ENCODE measurements at places on chromosomes 1 and 21. TPM values are rescaled to one million over a fixed set of nuclear protein-coding genes. Genes with fewer than 3 reads are reported as not detected.

DNA sequence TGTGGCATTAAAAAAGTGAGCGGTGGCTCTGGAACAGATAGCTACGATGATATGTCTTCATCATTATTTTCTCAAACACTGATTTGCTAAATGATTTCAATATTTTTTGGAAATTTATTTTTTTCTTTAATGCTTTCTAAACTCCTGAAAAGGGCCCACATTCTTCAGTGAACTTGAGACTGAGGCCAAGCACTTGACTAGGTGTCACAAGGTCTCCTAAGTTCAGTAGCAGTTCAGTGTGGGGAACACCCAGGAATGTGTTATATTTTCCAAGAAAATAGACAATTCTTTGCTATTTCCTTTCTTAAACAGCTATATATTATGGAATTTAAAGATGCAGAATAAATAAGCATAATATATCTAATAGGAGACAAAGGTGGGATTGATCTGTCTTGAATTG is 850.9 kb downstream of the USP25 start:
- no peak for DNase-seq

- no peak for DNase-seq
These were observed 1.1 kb upstream of the FABP3 start for GRCh38 chr1:31373897-31374486.

GRCh38 chr21:14880922-14881321 is 183.9 kb downstream of the NRIP1 start:
- no peak for DNase-seq

GRCh38 chr1:61132176-61132638 is 49.8 kb downstream of the NFIA start:
- no peak for DNase-seq

GRCh38 chr1:87053446-87053845 is 139.0 kb downstream of the HS2ST1 start:
- no peak for DNase-seq

GRCh38 chr1:230243146-230243545 is 176.1 kb downstream of the GALNT2 start:
- DNase-seq = no peak

GRCh38 chr1:87842156-87842555 is 513.5 kb downstream of the LMO4 start:
- DNase-seq = no peak

DNA sequence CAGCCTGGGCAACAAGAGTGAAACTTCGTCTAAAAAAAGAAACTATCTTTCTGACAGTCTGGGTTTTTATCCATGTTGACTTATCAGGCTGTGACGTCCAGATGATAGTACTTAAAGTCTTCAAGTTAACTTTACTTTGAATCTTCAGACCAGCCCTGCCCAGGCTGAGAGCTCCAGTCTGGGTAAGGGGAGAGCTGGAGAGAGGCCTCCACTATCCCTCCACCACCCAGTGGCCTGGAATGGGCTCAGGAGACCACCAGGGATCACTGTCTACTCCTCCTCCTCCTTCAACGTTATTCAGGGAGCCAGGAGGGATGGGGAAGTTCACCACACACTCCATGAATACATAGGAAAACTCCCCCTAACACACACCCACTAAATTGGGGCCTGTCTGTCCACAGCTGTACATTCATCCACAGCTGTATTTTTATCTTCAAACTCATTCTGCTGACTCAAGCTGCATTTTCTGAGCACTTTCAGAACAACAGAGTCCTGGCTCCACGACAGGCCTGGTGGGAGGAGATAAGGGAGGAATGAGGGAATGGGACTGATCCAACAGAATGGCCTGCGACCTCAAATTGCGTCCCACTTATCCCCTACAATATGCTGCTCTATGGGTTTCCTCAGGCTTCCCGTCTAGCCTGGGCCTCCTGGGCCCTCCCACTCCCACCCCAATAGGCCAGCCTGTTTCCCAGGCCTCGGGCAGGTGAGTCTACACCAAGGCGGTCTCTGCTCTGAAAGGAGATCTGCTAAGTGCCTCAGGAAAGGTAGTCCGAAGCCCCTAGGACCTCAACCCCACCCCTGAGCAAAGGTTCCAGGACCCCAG is 1.8 kb downstream of the SLC45A3 start:
- DNase-seq = no peak

DNA sequence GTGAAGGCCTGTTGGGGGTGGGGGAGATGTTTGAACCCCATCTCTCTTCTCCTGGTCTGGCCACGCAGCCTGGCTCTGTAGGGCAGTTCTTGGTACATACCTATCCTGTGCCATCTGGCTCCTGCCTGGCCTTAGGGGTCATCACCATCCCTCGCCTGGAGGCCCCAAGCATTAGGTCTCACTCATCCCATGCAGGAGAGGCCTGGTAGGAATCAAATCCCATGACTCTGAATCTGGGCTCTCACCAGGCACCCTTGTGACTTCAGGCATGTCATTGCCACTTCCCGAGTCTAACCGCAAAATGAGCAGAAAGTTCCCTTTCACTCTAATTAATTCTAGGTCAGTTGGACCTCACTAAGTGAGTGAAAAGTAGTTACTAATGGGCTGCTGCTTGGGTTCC is 37.2 kb downstream of the ETNK2 start:
- no peak for DNase-seq

- no peak for DNase-seq
These were observed 13.1 kb downstream of the ZP4 start for GRCh38 chr1:237877631-237878030.

DNA sequence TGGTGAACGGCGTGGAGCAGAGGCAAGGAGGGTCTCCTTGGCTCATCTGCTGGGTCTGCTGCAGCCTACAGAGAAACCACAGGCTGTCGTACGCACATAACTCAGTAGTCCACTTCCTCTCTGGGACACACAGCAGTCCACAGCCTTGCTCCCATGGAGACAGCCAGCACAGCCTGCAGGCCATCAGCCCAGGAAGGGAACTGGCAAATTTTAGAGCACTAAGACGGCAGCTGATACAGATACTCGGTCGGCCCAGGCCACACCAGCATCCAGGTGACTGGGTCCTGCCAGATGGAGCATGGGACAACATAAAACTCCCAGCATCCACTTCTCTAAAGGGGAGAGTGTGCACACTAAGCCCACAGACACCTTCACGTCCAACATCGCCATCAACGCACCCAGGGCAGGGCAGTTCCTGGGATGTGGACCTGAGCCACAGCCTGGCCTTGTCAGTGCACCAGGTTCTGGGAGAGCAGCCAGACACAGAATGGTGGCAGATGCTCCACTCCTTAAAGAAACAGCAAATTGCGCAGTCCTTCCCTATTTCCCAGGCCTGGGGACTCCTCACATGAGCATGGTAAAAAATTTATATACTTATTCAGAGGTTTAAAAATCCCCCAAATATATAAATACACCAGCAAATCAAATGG is 247.1 kb upstream of the RAB4A start:
- no peak for DNase-seq

DNA sequence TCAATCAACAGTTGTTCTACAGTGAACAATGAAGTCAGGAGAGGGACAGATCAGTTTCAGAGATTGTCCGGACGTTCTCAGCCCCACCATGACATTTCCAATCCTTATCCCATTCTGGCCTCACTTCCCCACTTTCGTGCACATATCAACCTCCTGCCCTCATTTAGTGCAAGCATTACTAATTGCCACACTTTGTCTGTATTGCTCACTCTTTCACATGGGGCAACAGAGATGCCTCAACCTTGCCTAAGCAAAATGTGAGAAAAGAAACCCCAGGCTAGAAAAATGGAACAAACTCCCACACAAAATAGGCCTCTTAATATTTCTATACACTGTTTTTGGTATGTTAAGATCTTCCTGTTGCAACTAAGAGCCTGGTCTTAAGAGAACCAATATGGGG is 8.9 kb upstream of the RGS1 start:
- no peak for DNase-seq

- DNase-seq = no peak
These were observed 162.0 kb downstream of the RUNX1 start for GRCh38 chr21:34887105-34887442.

DNA sequence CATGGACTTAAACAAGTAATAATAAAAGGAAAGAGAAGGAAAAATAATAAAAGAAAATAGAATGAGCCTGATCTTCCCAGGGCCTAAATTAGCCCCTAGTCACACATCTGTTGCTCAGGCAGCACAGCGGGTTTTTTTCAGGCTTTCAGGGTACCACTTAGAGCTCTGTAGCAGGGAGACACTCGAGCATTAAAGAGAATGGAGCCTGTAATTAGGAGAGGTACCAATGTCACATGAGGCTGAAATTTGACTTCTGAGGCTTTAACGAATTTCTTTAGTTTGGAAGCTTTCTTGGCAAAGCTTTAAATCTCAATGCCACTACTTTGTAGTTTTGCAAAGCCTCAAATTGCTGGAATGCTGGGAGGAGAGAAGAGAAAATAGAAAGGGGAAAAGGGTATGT is 116.3 kb downstream of the AK5 start:
- no peak for DNase-seq

DNA sequence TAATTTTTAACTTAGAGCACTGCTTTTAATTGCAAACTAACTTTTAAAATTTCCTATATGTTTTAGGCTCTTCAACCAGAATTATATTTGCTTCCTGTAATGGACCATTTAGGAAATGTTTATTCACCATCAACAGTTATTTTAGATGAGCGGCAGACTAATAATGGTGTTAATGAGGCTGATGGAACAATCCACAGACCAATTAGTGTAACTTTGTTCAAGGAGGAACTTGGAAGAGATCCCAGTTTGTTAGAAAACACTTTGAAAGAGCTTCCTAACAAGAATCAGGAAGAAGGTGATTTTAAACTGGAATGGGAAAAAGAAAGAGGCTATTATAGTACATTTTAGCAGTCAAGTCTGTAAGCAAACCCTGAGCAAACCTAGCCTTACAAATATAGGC is 19.4 kb upstream of the GNG5 start:
- DNase-seq = no peak

DNA sequence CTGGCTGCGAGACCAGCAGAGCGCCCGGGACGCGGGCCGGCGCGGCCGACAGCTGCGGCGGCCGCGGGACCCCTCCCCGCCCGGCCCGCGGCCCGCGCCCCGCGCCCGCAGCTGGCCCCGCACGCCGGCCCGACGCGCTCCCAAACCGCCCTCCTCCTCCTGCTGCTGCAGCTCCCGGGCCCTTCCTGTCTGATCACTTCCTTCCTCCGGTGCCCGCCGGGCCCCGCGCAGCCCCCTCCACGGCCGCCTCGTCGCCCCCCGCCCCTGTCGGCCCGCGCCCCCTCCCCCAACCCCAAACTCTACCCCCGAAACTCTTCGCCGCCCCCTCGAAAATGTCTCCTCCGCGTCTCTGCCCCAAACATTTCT is 594 bp downstream of the LUZP1 start:
- DNase-seq = peak; percentile 29

DNA sequence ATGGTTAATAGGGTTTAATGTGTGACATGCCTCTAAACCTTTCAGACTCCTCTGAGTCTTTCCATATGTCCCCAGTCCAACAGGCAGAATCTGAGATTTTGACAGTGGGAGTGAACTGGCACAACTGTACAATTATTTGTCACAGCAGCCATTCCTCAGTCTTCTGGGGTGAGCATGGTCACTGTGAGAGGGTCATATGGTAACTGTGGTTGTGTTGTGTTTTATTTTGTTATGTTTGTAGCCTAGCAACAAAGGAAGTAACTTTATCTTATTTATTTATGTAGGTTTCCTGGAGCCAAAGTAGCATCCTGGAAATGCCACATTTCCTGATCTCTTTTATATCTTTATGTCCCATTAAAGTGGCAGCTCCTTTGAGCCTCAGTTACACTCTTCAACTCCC is 1067.9 kb downstream of the TTLL7 start:
- no peak for DNase-seq

DNA sequence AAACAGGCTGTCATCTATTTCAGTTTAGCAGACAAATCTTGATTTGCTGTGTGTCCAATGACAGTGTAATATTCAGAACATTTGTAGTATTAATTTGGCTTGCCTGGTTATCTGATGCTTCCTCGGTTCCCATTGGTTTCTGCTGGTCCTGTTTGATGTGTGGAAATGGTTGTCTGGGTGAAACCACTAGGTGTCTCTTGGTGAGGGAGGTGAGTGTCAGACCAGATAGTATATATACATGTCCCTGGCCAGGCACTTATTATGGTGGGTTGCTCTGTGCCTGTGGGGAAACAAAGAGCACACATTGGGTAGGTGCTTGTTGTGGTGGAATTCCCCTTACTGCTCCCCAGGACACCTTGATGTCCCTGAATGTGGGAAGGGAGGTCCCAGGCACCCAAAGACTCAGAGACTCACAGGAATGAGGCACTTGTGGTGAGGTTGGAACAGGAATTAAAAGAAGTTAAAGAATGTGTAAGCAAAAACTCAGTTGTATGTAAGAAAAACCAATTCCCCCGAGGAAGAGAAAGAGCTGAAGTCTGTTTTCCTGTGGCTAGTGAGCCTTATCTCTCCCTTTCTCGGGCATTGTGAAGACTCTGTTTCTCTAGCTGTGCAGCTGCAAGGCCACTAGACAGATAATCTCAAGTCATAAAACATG is 1519.1 kb downstream of the BRINP3 start:
- no peak for DNase-seq

- DNase-seq = peak; percentile 89
These were observed 33.7 kb downstream of the TTC39A start for GRCh38 chr1:51296383-51297357.

GRCh38 chr1:42820813-42821212 is 3.6 kb upstream of the SVBP start:
- no peak for DNase-seq

- DNase-seq = peak; percentile 50
These were observed 23.2 kb downstream of the NUAK2 start for GRCh38 chr1:205298191-205298994.

DNA sequence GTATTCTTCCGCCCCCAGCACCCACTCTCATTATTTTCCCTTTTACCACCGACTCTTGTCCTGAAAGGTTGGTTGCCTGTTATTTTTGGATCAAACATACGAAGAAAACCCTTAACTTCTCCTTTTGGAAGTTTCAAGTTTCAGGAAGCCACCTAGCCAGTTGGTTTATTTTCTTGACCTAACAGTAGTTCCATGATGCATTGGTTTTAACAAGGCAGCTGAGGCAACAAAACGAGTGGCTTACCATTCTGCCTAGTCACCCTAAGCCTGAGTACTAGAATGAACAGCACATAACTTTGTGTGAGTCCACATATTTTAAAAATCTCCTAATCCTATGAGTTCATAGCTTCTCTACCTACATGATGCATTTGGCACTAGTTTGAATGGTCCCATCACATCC is 28.9 kb downstream of the OLFM3 start:
- DNase-seq = no peak

- no peak for DNase-seq
These were observed 125.9 kb downstream of the DMRTB1 start for GRCh38 chr1:53585129-53585528.

FAM72C gene
- 0.16 TPM for total RNA-seq

CFHR3 gene
- not detected for total RNA-seq

LY9 gene
- 0.35 TPM for total RNA-seq

C1QB gene
- total RNA-seq = 145 TPM

CHRM3 gene
- total RNA-seq = 31.8 TPM

SLC6A17 gene
- total RNA-seq = 0.78 TPM

AADACL3 gene
- not detected for total RNA-seq

LCK gene
- total RNA-seq = 1.6 TPM

GJC2 gene
- total RNA-seq = 0.69 TPM

NKAIN1 gene
- 0.12 TPM for total RNA-seq

HAO2 gene
- not detected for total RNA-seq

PGBD5 gene
- 15.2 TPM for total RNA-seq

TTC24 gene
- not detected for total RNA-seq

RPTN gene
- total RNA-seq = not detected

SYT11 gene
- 0.88 TPM for total RNA-seq

Measured in pancreas (tissue), 10 donors.